ENCODE measurements at places on chromosomes 11 and 22.

- no peak for ATAC-seq
These were observed 113.7 kb downstream of the SNX19 start for GRCh38 chr11:130802567-130802966.

- ATAC-seq = peak; percentile 19
These were observed 127.0 kb downstream of the MRTFA start for GRCh38 chr22:40509401-40510134.

DNA sequence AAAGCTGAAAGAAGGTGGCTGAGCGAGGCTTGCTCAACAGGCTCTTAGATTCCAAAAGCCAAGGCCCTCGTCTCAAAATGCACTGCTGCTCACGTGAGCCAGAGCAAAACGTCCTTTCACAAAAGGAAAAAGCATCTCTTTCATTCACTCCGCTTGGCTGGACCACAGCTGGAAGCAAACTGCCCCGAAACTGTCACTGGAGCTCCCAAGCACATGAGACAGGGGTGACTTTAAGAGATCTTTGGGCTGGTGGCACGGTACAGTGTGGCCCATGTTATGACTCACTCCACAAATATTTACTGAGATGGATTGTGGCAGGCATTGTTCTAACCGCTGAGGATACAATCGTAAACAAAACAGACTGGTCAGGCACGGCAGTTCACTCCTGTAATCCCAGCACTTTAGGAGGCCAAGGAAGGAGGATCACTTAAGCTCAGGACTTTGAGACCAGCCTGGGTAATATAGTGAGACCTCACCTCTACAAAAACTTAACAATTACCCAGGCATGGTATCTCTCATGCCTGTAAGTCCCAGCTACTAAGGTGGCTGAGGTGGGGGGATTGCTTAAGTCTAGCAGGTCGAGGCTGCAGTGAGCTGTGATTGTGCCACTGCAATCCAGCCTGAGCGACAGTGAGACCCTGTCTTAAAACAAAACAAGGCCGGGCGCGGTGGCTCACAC lies 3.6 kb downstream of the PLA2G6 start:
- peak; percentile 32 for ATAC-seq

DNA sequence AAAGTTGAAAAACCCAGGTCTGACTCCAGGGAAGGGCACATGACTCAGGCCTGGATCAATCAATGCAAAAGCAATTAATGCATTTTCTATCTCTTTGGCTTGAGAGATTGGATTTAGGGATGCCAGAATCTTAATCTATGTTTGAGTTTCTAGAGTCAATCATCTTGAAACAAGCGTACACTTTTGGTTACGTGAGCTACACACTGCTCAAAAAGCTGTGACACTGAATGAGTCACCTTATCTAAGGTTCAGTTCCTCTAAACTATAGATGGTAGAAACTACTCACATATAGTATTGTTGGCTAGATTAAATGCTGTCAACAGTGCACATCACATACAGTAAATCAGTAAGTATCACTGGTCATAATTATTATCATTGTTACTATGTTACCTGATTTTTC lies 24.2 kb downstream of the MRE11 start:
- ATAC-seq = peak; percentile 96

- peak; percentile 12 for ATAC-seq
These were observed 2.9 kb upstream of the HTATIP2 start for GRCh38 chr11:20360650-20361049.

DNA sequence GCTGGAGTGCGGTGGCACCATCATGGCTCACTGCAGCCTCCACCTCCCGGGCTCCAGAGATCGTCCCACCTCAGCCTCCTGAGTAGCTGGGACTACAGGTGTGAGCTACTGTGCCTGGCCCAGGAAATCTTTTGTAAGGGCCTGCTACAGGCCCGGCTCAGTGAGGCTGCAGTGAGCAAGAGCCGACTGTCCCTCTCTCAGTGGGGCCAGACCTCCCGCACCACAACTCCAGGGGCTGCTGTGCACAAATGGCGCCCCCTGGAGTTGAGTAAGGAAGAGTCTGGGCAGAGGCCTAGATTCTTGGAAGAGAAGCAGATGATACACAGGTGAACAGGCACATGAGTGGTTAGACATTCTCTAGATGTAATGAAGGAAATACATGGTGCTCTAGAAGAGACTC lies 7.0 kb downstream of the SERHL2 start:
- peak; percentile 7 for ATAC-seq

GRCh38 chr11:126182787-126183445 lies 28.5 kb downstream of the RPUSD4 start:
- no peak for ATAC-seq

DNA sequence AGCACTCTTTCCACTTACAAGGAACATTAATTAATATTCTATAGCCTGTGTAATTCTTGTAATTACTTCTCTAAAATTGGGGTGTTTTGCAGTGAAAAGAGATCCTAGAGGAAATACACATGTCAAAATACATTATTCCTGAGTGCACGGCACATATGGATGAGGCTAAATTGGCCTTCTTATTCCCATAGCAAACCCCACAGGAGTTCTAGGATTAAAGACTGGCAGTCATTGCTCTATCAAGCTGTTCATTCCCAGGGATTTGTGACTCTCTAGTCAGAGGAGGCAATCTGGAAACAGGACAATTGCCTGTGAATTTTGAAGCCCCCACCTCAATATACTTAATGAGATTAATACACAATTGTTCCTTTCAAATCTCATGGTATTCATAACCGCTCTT lies 145.9 kb upstream of the OPCML start:
- ATAC-seq = no peak

DNA sequence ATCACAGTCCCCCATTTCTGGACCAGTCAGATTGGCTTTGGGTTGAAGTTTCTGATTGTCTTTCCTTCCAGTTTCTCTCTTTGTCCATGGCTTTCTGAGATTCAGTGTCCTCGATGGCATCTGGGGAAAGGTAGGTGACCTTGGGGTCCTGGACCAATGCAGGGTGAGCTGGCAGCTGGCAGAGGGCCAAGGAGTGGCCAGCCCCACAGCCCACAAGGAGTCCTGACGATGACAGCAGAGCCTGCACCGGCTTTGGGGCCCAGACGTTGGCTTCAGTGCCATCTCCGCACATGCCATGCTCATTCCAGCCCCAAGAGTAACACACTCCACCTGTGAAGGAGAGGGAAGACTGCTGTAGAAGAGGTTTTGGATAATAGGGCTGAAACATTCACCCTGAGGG lies 53.5 kb downstream of the KCNC1 start:
- ATAC-seq = no peak

- no peak for ATAC-seq
These were observed 506.1 kb downstream of the BRD1 start for GRCh38 chr22:49321477-49322055.

DNA sequence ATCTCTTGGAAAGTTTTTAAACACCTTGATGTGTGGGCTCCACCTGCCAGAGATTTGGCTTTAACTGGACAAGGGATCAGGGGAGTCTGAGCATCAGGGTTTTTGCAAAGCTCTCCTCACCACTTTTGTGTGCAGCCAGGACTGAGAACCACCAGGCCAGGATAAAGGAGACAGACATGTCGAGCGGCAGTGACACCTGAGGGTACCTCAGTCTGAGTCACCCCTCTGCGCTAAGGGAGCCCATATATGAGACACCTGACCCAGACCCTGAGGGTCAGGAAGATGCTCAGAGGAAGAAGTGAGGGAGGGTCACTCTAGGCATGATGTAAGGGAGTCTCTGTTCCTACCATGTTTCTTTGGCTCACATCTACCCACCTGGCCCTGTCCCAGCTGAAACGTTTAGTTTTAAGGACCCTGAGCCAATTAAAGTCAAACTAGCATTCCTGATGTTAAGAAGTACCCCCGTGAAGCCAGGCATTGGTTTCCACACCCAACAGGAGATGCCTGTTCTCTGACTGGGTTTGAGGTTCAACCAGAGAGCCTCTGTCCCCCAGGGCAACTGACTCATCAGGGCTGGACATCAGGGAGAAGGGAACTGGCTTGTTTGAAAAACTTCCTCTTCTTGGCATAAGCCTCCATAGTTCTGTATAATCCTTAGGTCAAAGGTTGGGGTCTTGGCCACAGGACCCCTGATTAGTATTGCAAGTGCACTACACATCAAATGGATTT lies 72.4 kb upstream of the BIRC3 start:
- peak; percentile 84 for ATAC-seq

DNA sequence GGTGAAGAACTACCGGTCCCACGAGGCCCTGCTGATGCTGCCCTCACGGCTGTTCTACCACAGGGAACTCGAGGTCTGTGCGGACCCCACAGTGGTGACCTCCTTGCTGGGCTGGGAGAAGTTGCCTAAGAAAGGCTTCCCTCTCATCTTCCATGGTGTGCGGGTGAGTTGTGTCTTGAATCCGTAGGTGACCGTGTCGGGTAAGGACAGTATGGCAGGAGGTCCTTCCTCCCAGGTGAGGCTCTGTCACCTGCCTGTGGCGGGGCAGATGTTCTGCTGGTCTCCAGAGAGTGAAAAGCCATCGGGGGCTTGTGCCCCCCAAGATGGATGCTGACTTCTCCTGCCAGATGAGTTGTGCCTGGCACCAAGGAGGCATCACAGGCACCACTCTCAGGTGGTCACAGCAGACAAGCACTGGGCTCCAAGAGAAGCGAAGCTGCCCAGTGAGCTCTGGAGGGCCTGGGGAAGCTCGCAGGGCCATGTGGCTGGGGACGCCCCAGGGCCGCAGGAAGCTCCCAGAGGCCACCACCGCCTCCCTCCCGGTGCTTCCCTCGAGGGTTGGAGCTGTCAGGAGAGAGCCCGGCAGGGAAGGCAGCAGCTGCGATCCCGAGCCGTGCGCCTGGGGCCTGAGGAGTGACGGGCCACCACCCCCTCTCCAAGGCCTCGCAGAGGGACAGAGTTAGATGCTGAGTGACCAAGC lies 17.3 kb upstream of the PANX2 start:
- no peak for ATAC-seq

GRCh38 chr11:75077316-75077715 lies 19.4 kb downstream of the OR2AT4 start:
- ATAC-seq = no peak

GRCh38 chr22:35552196-35552842 lies 11.7 kb downstream of the RASD2 start:
- ATAC-seq = peak; percentile 49

- peak; percentile 7 for ATAC-seq
These were observed 11.2 kb downstream of the CD82 start for GRCh38 chr11:44576656-44577055.

GRCh38 chr11:107720303-107720774 lies 8.5 kb upstream of the SLN start:
- no peak for ATAC-seq

- no peak for ATAC-seq
These were observed 9.8 kb downstream of the EHBP1L1 start for GRCh38 chr11:65585396-65586246.

GRCh38 chr11:120235024-120235628 lies 4.8 kb upstream of the POU2F3 start:
- peak; percentile 78 for ATAC-seq

DNA sequence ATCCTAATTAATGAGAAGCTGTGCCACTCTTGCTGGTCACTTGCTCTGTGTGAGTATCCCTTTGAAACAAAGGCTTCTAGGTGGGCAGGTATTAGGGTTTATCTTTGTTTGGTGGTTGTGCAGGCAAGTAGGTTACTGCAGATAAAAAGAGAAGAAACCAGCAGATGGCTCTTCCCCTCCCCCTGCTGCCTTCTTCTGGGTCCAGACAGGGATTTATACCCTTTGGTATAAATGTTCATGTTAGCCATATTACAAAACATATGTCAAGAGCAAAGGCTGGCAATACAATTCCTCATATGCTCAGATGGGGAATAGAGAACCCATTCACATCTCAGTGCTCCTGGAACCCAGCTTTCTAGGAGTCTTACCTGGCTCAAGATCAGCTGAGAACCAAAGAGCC lies 109.9 kb downstream of the NAV2 start:
- no peak for ATAC-seq

GRCh38 chr11:75193711-75194110 lies 42.8 kb downstream of the SLCO2B1 start:
- ATAC-seq = no peak

DNA sequence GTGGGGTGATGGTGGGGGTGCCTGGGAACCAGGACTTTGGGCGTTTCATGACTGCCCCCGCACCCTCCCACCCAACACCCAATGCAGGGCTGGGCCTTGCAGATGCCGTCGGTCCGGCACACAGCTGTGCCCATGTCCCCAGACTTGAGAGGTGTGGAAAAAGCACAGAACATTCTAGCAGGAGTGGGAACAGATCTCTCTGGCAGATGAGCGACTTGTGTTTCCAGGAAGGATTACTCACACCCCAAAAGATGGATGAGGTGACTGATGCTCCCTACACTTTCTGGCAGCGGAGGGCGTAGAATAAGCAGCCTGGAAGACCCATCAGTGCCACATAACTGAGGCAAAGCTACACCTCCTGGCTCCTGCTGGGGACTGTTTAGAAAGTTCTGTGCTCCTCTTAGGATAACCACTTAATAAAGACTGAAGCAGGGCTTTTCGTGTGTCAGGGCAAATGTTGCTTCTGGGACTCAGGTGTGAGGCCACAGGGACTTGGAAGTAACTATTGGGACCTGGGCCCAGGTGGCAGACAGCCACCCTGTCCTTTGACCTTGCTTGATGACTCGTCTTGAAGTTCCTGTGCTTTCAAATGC lies 24.2 kb downstream of the FBLN1 start:
- ATAC-seq = peak; percentile 18

- no peak for ATAC-seq
These were observed 7.6 kb upstream of the CTR9 start for GRCh38 chr11:10743354-10744000.

GRCh38 chr11:65898656-65899355 lies 1.4 kb downstream of the FOSL1 start:
- no peak for ATAC-seq

DNA sequence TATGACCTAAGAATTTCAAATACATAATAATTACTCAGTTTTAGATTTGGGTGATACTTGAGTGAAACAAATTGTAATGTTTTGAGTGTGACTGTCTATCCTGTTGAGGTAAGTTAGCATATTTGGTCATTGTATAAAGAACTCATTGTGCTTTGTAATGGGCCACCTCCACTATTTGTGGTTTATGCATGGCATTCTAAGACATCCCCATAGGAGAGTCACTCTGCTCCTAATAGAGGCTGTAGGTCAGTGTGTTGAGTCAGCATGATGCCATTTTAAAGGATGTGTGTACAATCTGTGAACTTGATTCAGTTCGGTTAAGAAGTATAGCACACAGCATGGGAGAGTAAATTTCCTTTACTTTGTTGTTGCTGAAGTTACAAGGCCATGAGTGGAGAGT lies 1112.4 kb downstream of the JRKL start:
- ATAC-seq = no peak

DNA sequence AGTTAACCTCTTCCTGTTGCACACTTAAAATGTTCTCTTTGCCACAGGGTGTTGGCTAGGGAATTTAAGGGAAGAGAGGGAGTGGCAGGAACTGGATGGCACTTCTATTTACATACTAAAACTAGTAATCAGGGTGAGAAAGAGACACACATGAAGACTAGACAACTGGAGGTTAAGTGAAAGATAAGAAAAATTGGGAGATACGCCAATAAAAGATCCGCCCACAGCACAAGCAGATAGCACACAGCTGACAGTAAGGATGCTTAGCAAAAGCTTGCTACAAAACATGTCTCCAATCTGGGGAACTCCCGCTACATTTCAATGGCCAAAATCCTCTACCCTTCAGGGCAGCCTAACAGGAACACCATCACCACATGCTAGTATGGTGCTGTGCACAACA lies 12.8 kb downstream of the CPSF7 start:
- ATAC-seq = no peak

GRCh38 chr11:10604340-10604748 lies 35.9 kb upstream of the LYVE1 start:
- peak; percentile 71 for ATAC-seq
